ENCODE measurements at places on chromosomes 4 and X.

GRCh38 chr4:53935780-53936179, 128.6 kb downstream of the CHIC2 start:
- DNase-seq: no peak

- no peak for DNase-seq
Measured at GRCh38 chrX:17052210-17052609, 105.8 kb downstream of the REPS2 start.

DNA sequence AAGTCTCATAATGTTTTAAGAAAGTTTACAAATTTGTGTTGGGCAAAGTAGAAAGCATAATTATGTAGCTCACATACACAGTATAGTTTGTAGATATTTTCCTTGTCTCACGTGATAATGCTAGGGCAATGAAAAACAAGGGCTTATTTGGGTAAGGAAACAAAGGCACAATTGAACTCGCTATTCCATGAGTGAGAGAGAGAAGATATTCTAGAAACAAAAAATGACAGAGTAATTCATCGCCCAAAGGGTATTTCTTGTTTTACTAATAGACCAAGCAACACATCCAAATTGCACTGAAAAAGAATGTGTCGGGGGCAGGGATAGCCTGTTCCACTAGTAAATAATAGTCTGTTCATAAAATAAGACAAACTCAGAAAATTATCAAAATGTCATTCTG, 3.6 kb upstream of the ASB11 start:
- no peak for DNase-seq

- DNase-seq: no peak
Measured at GRCh38 chr4:41594432-41594831, 56.5 kb downstream of the LIMCH1 start.

GRCh38 chr4:124163401-124163800, 549.1 kb downstream of the ANKRD50 start:
- DNase-seq: no peak

DNA sequence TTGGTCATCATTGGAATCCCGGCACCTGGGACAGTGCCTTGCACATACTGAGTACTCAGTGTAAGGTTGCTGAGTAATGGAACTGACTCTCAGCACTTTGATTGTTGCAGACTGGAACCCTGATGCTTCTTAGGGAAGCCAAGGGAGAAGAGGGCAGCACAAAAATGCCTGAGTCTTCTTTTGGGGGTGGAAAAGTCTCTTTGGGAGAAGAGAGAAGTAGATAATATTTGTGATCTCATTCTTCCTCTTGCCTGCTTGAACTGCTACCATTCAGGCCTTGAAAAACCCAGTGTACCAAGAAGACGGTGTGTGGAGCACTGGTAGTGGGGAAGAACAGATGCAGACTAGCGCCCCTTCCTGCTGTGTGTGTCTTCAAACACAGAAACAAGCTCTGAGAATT, 12.3 kb downstream of the SFRP2 start:
- no peak for DNase-seq

DNA sequence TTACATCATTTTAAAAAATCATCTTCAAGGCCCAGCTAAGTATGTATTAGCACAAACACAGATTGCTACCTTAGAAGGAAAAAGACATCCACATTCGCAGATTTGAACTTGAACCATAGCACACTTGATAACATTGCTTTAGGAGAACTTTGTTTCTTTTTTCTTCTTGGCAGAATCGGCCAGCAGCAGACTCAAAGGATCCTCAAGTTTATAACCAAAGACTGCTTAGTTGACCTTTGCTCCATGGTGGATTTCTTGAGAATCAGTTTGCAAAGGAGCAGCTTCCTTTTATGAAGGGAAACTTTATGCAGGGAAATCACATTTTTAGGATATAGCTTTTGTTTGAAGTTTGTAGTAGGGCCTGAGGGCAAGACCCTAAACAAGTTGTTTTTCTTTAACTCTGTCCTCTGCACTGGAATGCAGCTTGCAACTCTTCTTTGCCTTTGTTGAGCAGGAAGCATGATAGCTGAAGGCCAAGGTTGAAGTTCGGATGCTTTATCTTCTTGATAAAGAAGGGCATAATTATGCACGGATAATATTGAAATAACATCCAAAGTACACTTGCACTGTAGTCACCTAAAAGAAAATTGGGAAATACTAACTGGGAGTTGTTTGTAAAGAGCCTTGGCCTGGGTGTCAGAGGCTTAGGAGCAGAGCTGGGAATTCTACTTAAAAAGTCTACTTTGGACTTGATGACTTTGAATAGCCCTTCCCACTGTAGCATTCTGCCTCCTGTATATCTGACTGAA, 78.4 kb downstream of the CDS1 start:
- no peak for DNase-seq

DNA sequence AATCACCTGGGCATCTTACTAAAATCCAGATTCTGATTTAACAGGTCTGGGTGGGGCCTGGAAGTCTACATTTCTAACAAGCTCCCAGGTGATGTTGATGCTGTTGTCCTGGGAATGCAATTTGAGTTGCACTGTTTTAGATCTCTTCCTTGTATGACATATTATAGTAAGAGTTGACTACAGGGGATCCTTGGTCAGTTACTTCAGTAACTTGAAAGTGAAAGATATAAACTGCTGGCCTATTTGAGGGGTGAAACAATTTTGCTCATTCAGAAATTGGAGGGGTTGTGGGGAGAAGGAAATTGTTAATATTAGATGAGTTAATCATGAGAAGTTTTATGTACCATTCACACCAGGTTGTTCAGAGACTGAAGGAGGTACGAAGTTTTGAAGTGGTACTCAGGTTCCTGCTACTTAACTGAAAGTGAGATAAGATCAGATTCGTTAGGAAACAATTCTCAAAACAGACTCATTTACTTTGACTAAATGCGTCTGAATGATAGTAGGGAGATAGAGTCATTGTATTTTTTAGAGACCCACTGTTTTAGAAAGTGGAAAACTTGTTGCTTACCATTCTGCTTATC, 12.5 kb downstream of the SH2D1A start:
- no peak for DNase-seq

DNA sequence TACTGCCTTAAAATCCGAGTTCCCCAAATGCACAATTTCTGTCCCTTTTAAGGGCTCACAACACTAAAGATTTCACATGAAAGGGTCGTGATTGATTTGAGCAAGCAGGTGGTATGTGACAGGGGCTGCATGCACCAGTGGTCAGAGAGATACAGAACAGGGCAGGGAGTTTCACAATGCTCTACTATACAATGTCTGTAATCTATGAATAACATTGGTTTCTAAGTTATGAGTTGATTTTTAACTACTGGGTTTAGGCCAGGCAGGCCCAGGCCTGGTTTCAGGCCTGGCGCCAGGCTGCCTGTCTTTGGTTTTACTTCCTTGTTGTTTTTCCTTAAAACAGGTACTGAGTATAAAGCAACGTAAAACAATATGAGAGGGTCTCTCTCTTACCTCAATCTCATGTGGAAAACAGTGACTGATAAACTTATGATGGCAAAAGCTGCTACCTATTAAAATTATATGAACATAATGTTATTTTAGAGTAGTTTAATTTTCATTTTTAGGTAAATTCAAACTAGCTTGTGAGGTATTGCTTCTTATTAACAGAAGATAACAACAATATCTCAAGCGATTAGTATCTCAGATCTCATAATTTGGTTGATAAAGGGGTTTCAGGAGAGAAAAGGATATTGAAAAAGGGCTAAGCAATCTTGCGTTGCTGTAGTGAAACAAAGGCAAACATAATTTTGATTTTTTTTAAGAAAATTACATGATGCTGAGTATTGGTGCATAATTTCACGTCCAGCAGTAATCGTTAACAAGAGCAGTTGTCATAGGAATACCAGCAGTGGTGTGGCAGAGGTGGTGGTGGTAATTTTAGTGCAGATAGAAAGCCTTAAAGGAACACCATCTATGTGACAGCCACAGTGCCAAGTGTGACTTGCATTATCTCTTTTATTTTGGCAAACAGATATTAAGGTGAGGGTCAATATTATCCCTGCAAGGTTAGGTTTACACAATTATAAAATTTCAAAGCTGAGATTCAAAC, 944.4 kb upstream of the GRID2 start:
- DNase-seq: no peak

- peak; percentile 17 for DNase-seq
Measured at GRCh38 chrX:65985922-65986588, 53.8 kb downstream of the VSIG4 start.

GRCh38 chr4:18512718-18513117, 491.2 kb upstream of the LCORL start:
- no peak for DNase-seq

DNA sequence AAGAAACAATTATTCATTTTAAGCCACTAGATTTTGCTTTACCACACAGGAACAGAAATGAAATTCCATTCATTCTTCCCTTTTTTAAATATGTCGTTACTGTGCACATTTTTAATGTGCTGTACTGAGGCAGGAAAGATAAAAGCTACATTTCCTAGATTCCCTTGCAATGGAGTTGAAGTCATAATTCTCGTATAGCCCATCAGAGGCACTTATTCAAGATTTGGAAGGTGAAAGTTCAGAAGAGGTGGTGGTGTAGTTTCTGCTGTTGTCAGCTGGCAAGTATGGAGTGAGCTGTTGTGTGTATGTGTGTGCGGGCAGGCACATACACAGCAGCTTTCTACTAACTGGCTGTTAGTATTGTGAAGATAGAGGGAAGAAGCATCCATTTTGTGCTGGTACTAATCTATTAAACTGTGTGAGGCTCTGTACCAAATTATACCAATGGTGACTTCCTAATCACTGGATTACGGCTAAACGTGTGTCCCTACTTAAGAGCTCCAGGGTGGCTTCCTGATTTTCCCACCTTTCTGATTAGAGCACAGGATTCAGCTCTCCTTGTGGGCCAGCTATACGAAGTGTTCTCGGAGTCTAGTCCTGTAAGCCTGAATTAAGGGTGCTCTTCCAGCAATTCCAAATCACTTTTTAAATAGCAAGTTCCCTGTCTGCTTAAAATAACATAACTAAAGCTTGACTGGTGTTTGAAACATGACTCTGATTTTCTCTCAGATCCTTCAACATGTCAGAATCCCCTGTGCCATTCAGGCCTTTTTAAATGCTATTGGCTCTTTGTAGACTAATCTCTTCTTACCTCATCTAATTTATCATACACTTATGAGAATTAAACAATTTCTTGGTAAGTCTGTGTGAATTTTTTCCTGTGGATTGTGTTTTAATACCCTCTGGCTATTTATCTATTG, 43.8 kb downstream of the PDS5A start:
- DNase-seq: no peak

GRCh38 chrX:107766470-107767150, 9.0 kb downstream of the TSC22D3 start:
- DNase-seq: no peak

- no peak for DNase-seq
Measured at GRCh38 chr4:37968747-37969146, 8.5 kb downstream of the PTTG2 start.

DNA sequence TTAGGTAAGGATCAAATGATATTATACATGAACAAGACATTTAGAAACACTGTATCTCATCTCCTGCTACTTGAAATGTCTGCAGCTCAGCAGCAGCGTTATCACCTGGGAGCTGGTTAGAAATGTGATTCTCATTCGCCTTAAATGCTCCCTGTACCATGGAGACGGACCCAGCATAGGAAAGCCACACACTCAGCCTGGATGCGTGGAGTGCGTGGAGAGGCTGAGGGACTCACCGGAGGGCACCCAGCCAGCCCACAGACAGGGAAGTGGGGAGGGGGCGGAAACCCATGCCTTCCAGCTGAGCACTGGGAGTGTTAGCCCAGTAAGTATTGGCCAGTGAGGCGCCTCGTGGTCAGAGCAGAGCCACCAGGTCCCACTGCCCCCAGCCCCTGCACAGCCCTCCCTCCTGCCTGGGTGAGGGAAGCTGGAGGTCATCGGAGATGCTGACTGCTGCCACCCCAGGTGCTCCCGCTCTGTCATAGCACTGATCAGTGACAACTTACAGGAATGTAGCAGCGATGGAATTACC, 15.2 kb downstream of the SUPT20HL1 start:
- DNase-seq: no peak

- no peak for DNase-seq
Measured at GRCh38 chr4:184273166-184274147, 55.8 kb upstream of the ENPP6 start.

DNA sequence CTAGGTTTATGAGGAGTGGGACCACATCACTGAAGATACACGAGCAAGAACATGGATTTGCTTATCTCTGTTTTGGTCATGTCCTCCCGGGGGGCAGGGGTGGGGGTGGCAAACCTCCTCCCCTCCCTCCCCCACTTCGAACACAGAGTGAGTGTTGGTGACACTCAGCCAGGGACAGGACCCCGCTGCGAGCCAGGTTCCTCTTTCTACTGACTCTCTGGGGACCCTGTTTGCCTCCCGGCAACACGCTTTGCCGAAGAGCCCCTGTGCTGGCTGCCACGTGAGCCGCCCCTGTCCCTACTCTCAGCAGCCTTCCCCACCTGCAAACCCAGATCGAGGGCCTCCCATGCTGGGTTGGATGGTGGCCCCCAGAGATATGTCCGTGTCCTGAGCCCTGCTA, 34.7 kb downstream of the P2RY8 start:
- DNase-seq: no peak

GRCh38 chr4:6710996-6711395, 1.3 kb upstream of the MRFAP1L1 start:
- no peak for DNase-seq

- no peak for DNase-seq
Measured at GRCh38 chr4:146087856-146088255, 87.7 kb upstream of the LSM6 start.

GRCh38 chrX:21153033-21153432, 221.2 kb upstream of the CNKSR2 start:
- no peak for DNase-seq

DNA sequence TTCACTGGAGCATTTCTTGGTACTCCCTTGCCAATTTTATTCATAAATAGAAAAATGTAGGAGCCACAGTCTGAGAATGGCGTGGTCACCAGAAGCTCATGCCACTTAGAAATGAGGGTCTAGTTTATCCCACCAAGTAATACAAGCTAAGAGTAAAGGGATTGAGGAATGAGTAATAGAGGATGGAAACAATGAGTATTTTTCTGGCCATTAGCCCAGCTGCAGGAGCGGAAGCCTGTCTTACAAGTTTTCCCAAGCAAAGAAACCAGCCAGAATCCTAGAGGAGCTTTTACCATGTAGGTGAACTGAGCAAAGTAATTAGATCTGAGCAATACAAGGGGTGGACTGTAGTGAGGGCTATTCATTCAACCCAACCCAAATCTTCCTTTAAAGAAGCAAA, 160.7 kb upstream of the NPY2R start:
- DNase-seq: no peak

DNA sequence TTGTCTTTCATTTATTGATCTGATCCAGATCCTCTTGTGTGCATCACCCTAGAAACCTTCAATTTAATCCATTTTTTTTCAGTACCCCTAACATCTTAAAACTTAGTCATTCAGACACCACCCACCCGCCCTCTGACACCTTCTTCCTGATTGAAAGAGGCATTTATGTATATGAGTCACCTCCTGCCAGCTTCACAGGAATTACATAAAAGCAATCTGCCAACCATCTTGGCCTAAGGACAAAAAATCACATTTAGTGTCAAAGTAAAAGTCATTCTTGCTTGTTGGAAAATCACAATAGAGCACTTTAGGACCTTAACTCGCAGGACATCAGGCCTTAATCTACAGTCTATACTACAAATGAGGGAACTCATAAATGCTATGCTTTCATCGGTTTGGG, 52.1 kb downstream of the NDST3 start:
- no peak for DNase-seq

GRCh38 chr4:151674804-151675391, 85.9 kb downstream of the GATB start:
- DNase-seq: no peak

All from stimulated activated CD8-positive, alpha-beta memory T cell treated with anti-CD3 and anti-CD28 coated beads, Interleukin-15, amount 100 ng/mL, for 4 hours (primary cell).